ENCODE measurements at places on chromosomes 3 and 15.

DNA sequence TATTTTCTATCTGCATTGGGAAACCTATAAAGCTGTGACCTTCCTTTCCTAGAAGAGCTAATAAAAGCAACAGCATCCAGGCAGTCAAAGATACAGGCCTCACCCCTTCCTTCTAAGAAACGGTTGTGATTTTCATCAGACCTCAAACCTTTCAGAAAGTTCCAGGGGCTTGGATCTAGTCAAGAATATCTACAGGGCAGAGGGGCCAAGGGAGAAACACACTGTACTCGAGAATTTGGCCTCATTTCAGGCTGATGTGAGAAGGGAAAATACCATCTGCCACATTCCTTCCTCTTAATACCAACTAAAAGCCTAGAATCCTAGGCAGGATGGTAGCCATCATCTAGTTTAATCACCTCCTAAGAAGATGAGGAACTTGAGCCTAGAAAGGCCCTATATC lies 24.5 kb upstream of the BCL6 start:
- H3K27me3 ChIP-seq, result no peaks in the 10 kb centered on the region
- no peak overlapping the region for H3K4me3 ChIP-seq
- peak overlapping the region; percentile 67 for H3K27ac ChIP-seq

GRCh38 chr15:77554306-77555080 lies 78.2 kb downstream of the LINGO1 start:
- no peaks in the 10 kb centered on the region for H3K36me3 ChIP-seq
- H3K27me3 ChIP-seq, result no peaks in the 10 kb centered on the region
- H3K4me3 ChIP-seq, result no peak overlapping the region
- no peaks in the 10 kb centered on the region for H3K4me1 ChIP-seq

GRCh38 chr3:67015702-67016484 lies 17.8 kb downstream of the KBTBD8 start:
- peaks cover 27% of the 10 kb centered on the region for H3K4me1 ChIP-seq
- H3K36me3 ChIP-seq, result peaks cover 14% of the 10 kb centered on the region
- no peak for DNase-seq
- no peak overlapping the region for H3K27ac ChIP-seq
- no peak overlapping the region for H3K4me3 ChIP-seq
- H3K27me3 ChIP-seq, result no peaks in the 10 kb centered on the region

DNA sequence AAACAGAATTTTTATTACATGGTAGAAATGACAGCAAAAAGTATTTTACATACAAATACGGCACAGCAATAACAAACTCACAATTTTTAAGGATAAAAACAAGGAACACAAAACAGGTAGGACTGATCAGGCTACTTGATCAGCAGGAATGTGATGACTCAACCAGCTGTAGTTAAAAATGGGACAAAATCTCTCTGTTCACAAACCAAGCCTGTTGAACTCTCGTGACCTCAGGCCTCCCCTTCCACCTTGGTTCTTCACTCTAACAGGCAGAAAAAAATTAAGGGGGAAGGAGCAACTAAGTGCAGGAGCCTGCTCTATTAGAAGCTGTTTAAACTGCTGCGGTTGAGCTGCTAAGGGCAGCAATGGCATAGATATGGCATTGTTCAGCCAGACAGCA lies 18.7 kb downstream of the FBXL22 start:
- peaks cover 33% of the 10 kb centered on the region for H3K36me3 ChIP-seq
- no peak overlapping the region for H3K4me3 ChIP-seq
- H3K27me3 ChIP-seq, result no peaks in the 10 kb centered on the region
- H3K4me1 ChIP-seq, result peaks cover 8% of the 10 kb centered on the region

DNA sequence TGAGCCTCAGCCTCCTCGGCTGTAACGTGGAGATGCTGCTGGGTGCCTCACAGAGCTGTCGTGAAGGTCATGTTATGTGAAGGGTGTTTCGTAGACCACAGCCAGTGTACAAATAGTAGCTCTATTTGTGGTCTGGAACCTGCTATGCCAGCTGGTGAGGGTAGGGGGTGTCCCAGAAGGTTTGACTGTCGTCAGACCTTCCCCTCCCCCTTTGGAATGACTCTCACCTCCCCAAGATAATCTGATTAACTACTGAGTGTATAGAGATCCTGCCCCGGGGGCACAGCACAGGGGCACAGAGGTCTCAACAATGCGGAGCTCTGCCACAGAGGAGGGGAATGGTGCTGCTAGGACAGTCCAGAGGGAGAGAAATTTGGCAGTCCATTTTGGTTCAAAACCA lies 20.5 kb downstream of the FGD5 start:
- DNase-seq, result peak; percentile 7
- H3K27me3 ChIP-seq, result no peaks in the 10 kb centered on the region
- H3K36me3 ChIP-seq, result no peaks in the 10 kb centered on the region
- no peaks in the 10 kb centered on the region for H3K4me1 ChIP-seq

DNA sequence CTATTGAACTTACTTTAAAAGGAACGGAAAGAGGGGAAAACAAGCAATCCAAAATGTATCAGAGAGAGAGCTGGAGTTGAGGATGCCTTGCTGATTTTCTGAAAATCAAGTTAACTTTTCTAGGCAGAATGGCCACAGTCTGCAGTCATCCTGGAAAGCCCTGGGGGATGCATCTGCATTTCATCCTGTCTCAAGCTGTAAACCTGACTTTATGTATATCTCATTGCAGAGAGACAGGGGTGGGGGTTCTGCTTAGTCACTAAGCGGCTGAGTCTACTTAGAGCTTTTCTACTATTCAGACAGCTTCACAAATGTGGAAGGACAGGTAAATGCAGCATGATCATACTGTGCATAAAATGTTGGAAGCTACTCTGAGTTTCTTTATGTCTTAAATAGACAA lies 41.4 kb downstream of the MRPS25 start:
- no peaks in the 10 kb centered on the region for H3K27me3 ChIP-seq
- no peak overlapping the region for H3K27ac ChIP-seq
- H3K4me1 ChIP-seq, result no peaks in the 10 kb centered on the region
- peaks cover 23% of the 10 kb centered on the region for H3K36me3 ChIP-seq
- H3K4me3 ChIP-seq, result no peak overlapping the region
